ENCODE measurements at places on chromosomes 5 and 9.

- DNase-seq, result no peak
These were observed 533.3 kb downstream of the LRRC70 start for GRCh38 chr5:63111891-63112290.

GRCh38 chr5:22391956-22392355, 461.2 kb downstream of the CDH12 start:
- no peak for DNase-seq

- no peak for DNase-seq
These were observed 29.6 kb upstream of the B4GALT1 start for GRCh38 chr9:33196736-33197135.

DNA sequence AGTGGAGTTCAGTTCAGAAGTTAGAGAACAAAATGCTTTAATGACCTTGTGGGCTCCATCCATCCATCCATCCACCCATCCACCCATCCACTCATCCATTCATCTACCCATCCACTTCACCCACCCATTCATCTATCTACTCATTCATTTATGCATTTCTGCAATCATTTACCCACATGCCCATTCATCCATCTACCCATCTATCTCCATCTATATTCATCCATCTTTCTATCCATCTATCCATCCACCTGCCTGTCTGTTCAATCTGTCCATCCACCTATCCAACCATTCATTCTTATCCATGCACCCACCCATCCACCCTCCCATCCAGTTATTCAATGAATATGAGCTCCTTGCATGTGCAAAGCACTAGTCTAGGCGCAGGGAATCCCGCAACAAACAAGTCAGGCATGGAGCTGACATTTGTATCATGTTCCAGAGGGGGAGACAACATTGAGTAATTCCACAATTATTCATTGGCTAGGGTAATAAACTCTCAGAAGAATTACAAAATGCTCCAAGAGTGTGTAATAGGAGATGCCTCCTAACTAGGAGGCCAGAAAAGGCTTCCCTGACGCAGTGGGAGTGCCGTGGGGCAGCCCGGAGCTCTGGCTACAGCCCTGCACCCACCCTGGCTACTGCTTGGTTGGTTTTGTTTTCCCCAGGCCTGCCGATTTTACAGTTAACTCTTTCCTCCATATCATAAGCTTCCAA, 211.2 kb downstream of the NXNL2 start:
- DNase-seq, result no peak

GRCh38 chr5:32512926-32513325, 68.4 kb upstream of the ZFR start:
- DNase-seq, result no peak

All from activated CD4-positive, CD25-positive, alpha-beta regulatory T cell treated with anti-CD3 and anti-CD28 coated beads, Interleukin-2, amount 50 U/mL, for 16 hours (primary cell).